ENCODE measurements at places on chromosomes 2 and 18.

- DNase-seq: no peak
Observed at GRCh38 chr18:45805551-45805950, 19.9 kb upstream of the SIGLEC15 start.

- DNase-seq: no peak
Observed at GRCh38 chr2:128487650-128488387, 169.2 kb upstream of the HS6ST1 start.

DNA sequence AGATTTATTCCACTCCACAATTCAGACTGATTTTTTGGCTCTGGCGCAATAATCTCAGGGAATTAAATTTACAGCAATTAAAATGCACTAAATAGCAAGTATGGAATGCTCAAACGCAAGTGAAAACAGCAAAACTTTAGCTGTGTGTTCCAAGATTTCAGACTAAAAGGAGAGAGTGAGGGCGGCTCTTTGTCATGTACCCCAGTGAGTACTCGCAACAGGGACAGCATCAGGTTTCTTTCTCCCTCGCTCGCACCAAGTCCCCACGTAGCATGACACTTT, 1.1 kb downstream of the ROCK2 start:
- DNase-seq: no peak

- no peak for DNase-seq
Observed at GRCh38 chr18:60987963-60988362, 345.3 kb upstream of the CDH20 start.

DNA sequence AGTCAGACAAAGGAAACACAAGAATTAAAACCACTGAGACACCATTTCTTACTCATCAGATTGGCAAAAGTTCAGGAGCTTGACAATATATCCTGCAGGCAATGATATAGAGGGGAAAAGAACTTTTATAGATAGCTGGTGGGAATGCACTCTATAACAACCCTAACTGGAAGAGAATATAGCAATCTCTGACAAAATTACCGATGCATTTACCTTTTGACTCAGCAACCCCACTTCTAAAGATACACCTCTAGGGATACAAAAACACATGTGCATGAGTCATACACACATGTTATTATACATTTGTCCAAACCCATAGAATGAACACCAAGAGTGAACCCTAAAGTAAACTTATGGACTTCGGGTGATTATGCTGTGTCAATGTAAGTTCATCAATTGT, 79.4 kb upstream of the SRD5A2 start:
- DNase-seq: no peak

- DNase-seq: no peak
Observed at GRCh38 chr18:13910986-13911385, 4.3 kb downstream of the MC2R start.

DNA sequence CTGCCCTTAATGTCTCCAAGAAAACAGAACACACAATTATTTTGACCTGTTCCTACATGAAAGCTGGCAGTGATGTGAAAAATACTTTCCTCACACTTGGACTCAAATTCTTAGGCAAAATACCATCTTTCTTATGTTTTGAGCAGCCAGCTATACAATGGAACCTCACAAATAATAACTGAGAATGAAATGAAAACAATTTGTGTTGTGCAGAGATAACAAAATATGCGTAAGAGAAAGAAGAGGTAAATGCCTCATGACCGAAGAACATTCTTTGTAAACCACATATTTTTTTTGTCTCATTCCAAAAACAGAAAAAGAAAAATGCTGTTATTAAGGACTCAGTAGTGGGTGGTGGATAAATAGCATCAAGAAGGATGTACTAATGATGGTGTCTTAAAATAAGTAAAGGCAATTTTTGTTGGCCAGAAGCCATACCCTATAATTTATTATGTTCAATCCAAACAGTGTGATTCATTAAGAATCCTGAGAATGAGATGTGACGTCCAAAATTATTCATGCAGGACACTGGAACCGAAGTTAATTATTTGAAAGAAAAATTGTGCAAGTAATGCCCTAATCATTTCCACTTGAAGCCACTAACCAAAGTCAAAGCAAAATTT, 193.0 kb upstream of the NETO1 start:
- no peak for DNase-seq

DNA sequence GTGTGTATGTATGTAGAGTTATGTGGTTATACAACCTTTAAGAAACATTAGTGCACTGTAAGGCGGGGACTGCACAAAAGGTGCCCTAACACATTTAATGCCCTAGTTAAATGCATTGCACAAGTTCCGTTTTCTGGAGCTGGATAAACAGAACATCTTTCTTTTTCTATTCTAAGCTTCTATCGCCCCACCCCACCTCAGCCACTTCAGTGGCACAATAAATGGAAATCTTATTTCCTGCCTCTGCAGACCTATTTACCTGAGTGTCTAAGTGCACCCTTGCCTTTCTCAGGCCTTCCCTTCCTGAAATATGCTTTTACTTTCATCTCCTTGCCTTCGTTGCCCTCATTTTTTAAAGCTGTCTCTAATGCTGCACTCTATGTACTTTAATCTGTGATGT, 123.5 kb downstream of the TANC1 start:
- no peak for DNase-seq

DNA sequence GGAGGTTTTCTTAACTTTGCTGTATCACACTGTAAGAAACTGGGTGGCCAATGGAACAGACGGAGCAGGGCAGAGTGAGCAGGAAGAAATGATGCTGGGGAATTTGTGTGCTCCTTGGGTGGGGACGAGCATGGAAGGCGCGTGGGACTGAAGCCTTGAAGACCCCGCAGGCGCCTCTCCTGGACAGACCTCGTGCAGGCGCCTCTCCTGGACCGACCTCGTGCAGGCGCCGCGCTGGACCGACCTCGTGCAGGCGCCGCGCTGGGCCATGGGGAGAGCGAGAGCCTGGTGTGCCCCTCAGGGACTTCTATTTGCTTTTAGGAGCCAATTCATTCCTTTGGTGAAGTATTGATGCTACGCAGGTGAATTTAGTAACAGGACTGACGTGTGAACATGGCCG, 8.9 kb downstream of the TPO start:
- no peak for DNase-seq

GRCh38 chr2:241413929-241414580, 58.0 kb downstream of the FARP2 start:
- DNase-seq: no peak

- no peak for DNase-seq
Observed at GRCh38 chr18:6646801-6647200, 82.7 kb upstream of the ARHGAP28 start.

GRCh38 chr2:145939949-145940348, 1420.0 kb upstream of the ZEB2 start:
- no peak for DNase-seq

All from stimulated activated CD4-positive, alpha-beta T cell treated with anti-CD3 and anti-CD28 coated beads, TNF-alpha, amount 100 ng/mL, for 24 hours (primary cell).